Purkinje cell (primary cell): ENCODE measurements at places on chromosomes 3 and 15. TPM values are rescaled to one million over a fixed set of nuclear protein-coding genes. Genes with fewer than 3 reads are reported as not detected.

Gene GOLGA8T
- polyA plus RNA-seq, result not detected in 2 replicates

Gene GATA2
- not detected in 2 replicates for polyA plus RNA-seq

Gene DLEC1
- polyA plus RNA-seq, result not detected in 2 replicates

Gene CASR
- not detected in 2 replicates for polyA plus RNA-seq

Gene SLITRK3
- 2.3 and 5.0 TPM in 2 replicates for polyA plus RNA-seq

Gene BOC
- 0.88 and 3.7 TPM in 2 replicates for polyA plus RNA-seq

Gene LRRC28
- polyA plus RNA-seq, result 16.1 and 31.0 TPM in 2 replicates

Gene FSTL1
- polyA plus RNA-seq, result 1.7 and 2.1 TPM in 2 replicates

Gene RAB6B
- 4.5 and 25.3 TPM in 2 replicates for polyA plus RNA-seq

Gene DCBLD2
- 27.2 and 30.4 TPM in 2 replicates for polyA plus RNA-seq

Gene HHATL
- 86.3 and 121 TPM in 2 replicates for polyA plus RNA-seq

Gene CPB1
- polyA plus RNA-seq, result 3.0 TPM in 1 of 2 replicates, not detected in the other

Gene PRR20G
- 0.23 TPM in 1 of 2 replicates, not detected in the other for polyA plus RNA-seq

Gene CPNE9
- 6.6 and 12.5 TPM in 2 replicates for polyA plus RNA-seq

Gene NLGN1
- polyA plus RNA-seq, result 12.7 and 14.2 TPM in 2 replicates

Gene CPN2
- polyA plus RNA-seq, result not detected in 2 replicates

Gene GP5
- not detected in 2 replicates for polyA plus RNA-seq

Gene KLHL18
- 16.3 and 18.5 TPM in 2 replicates for polyA plus RNA-seq

Gene FGF12
- polyA plus RNA-seq, result 106 and 149 TPM in 2 replicates

Gene CISH
- 0.14 TPM in 1 of 2 replicates, not detected in the other for polyA plus RNA-seq

Gene ANKUB1
- not detected in 2 replicates for polyA plus RNA-seq

Gene DUOX1
- not detected in 2 replicates for polyA plus RNA-seq

Gene RCCD1
- 0.66 and 1.2 TPM in 2 replicates for polyA plus RNA-seq

Gene RETNLB
- not detected in 2 replicates for polyA plus RNA-seq

Gene BBS4
- 34.4 and 39.7 TPM in 2 replicates for polyA plus RNA-seq
